NK-92 treated with Interleukin-12 subunit alpha and Interleukin-12 subunit beta, amount 100 ng/mL, for 24 hours (cell line): ENCODE measurements at places on chromosomes 5 and 9.

DNA sequence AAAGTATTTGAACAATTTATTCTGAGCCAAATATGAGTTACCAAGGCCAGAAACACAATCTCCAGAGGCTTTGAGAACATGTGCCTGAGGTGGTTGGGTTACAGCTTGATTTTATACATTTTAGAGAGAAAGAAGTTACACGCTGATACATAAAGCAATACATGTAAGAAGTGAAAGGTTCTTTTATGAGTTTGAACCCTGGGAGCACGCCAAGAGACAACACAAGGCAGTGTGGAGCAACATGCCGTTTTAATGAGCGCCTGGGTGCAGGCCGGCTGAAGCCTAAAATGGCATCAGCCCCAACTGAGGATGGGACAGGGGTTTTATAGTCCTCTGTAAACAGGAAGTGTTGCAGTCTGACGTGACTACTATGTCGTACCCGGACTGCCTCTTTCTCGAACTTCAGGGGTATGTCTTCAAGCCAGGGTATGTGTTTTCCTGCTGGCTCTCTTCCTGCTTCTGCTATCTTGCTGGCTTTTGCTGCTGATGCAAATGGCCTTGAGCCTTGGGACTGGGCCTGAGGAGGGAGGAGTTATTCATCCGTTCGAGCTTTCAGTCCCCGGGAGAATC, 193.7 kb downstream of the CYLC2 start:
- no peak for DNase-seq

GRCh38 chr5:135434591-135435466, 12.3 kb downstream of the DCANP1 start:
- no peak for DNase-seq

GRCh38 chr9:34383904-34384303, 7.2 kb upstream of the MYORG start:
- no peak for DNase-seq

GRCh38 chr9:134365791-134366222, 39.6 kb downstream of the RXRA start:
- no peak for DNase-seq

GRCh38 chr5:172760136-172760535, 10.9 kb downstream of the DUSP1 start:
- DNase-seq: no peak

DNA sequence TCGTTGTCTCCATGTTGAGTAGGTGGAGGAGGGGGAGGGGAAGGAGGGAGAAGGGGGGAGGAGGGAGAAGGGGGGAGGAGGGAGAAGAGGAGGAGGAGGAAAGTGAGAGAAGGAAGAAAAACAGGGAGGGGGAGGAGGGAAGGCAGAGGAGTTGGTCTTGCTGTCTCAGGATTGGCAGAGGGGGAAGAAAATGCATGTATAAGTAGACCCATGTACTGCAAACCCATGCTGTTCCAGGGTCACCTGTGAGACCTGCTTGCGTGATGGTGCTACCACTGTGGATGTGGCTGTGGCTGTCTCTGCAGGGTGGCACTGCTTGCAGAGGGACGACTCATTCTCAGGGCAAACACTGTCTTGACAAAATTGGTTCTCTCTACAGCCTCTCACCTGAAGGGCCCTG, 76.3 kb downstream of the PTCH1 start:
- no peak for DNase-seq
